ENCODE measurements at places on chromosomes 1 and 21.
A peak's percentile ranks its signal among the peaks of the same experiment; 100 is the strongest.

DNA sequence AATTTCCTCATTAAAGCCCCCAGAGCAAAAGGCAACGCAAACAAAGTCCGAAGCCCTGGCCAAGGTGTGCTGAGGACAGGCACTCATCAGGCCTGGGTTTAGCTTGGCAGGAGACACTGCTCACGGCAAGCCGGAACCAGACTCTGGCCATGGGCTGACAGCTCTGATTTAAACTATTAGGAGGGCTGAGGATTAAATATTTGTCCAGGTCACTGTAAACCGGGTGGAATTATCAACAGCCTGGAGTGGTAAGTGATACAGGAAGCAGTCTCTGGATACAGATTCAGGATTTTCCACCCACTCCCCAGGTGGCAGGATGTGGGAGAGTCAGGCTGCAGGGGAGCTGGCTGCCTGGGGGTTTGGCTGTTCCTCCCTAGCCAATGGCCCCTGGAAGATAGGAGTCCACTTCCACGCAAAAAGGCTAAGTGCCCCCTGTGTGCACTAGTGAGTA lies 42.4 kb downstream of the SLC66A1 start:
- peaks cover 74% of the 10 kb centered on the region for H3K36me3 ChIP-seq
- peaks cover 4% of the 10 kb centered on the region for H3K4me1 ChIP-seq
- no peak overlapping the region for H3K4me3 ChIP-seq
- no peak for DNase-seq

DNA sequence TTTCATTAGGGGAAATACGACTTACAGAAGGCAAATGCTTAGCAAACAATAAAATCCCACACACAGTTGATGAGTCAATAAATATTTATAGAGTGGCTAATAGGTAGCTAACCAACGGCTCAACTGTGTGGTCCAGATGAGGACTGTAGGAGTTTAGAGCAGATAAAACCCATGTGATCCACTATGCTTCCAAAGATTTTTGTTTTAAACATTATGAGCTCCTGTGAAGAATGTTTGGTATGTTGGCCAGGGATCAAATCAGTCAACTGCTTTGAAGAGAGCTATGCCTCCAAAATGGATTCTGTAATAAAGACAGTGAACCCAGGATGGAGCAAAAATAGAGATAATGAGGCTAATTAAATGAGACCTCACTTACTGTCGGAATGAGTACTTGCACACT lies 72.3 kb upstream of the COL11A1 start:
- no peaks in the 10 kb centered on the region for H3K4me1 ChIP-seq
- no peaks in the 10 kb centered on the region for H3K27me3 ChIP-seq
- no peak overlapping the region for H3K4me3 ChIP-seq
- DNase-seq: no peak
- H3K36me3 ChIP-seq: no peaks in the 10 kb centered on the region

- peak overlapping the region; percentile 47 for H3K4me3 ChIP-seq
- no peak for DNase-seq
- no peak overlapping the region for H3K27ac ChIP-seq
- H3K27me3 ChIP-seq: peaks cover 5% of the 10 kb centered on the region
- no peaks in the 10 kb centered on the region for H3K36me3 ChIP-seq
Observed at GRCh38 chr1:6447016-6447817, 18.8 kb downstream of the TNFRSF25 start.

DNA sequence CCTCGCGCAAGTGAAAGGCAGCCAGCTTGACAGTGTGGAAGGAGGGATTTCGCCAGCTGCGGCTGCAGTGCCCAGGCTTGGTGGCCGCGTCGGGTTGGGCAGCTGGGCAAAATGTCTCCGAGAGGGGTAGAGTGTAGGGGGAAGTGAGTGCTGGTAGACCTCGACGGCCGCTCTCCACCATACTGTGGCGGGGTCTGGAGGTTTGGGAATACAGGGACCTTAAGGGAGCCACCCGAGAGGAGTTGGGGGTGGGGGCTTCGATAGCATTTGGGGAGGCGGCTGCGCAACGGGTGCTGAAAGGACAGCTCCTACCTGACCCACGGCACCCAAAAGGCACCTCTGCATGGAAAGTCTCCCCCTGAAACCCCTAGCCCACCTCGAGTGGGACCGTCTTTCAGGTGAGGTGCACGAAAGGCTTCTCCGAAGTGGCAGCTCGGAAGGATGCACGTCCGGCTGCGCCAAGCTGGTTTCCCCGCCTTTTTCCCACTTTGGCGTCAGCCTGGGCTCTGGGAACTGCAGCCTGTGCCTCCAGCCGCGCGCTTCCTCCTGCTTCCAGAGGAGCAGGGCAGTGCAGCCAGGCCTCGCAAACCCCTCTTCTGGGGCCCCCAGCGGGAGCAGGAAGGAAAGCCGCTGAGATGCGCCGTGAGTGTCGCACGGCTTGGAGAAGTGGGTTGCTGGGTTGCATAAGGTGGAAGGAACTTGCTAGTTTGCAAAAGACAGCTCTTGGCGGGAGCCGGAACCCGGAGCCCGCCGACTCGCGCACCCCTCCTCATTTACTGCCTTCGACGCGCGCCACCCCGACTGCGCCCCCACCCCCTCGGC lies 531 bp upstream of the HMGN2 start:
- H3K27ac ChIP-seq: no peak overlapping the region
- peaks cover 48% of the 10 kb centered on the region for H3K36me3 ChIP-seq
- no peaks in the 10 kb centered on the region for H3K27me3 ChIP-seq
- H3K4me1 ChIP-seq: peaks cover 31% of the 10 kb centered on the region

DNA sequence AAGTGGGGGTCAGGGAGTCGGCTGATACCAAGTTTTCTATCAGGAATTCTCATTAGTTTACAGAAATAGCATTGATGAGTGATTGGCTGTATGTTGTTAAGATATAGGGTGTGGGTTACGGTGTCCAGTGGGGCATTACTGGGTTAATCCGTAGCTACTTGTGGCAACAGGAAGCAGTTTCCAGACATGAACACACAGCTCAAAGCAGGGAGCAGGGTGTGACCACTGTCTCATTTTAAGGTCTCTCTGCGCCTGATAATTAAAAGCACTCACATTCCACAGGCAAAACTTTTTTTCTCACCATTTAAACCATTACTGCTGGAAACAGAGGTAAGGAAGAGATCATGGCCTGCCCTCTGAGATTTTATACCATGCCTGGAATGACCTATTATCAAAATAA lies 114.9 kb downstream of the SIK1 start:
- no peak overlapping the region for H3K4me3 ChIP-seq
- DNase-seq: no peak
- H3K36me3 ChIP-seq: no peaks in the 10 kb centered on the region
- H3K4me1 ChIP-seq: no peaks in the 10 kb centered on the region

DNA sequence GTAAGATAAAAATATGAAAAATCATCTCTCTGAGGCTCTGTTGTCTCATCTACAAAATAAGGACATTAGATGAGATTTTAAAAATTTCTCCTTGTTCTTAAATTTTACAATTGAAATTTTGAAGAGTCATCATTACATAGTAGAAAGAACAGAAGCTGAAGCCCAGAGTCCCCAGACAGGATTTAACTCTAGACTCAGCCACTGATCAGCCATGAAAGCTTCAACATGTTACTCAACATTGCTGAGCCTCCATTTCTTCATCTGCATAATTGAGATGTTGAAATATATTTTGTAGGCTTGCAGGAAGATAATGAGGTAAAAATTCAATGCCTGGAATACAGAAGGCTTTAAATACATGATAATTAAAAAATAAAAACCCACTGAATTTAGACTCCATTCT lies 633.3 kb downstream of the LMO4 start:
- DNase-seq: no peak
- no peak overlapping the region for H3K4me3 ChIP-seq
- H3K36me3 ChIP-seq: no peaks in the 10 kb centered on the region
- no peaks in the 10 kb centered on the region for H3K27me3 ChIP-seq
- no peak overlapping the region for H3K27ac ChIP-seq

GRCh38 chr1:241229216-241229615 lies 127.8 kb downstream of the RGS7 start:
- no peak overlapping the region for H3K4me3 ChIP-seq
- no peaks in the 10 kb centered on the region for H3K4me1 ChIP-seq
- no peaks in the 10 kb centered on the region for H3K27me3 ChIP-seq
- H3K27ac ChIP-seq: no peak overlapping the region
- no peaks in the 10 kb centered on the region for H3K36me3 ChIP-seq

- DNase-seq: no peak
- H3K4me3 ChIP-seq: no peak overlapping the region
- H3K27me3 ChIP-seq: no peaks in the 10 kb centered on the region
- no peaks in the 10 kb centered on the region for H3K4me1 ChIP-seq
Observed at GRCh38 chr1:172603816-172604215, 55.1 kb upstream of the FASLG start.

DNA sequence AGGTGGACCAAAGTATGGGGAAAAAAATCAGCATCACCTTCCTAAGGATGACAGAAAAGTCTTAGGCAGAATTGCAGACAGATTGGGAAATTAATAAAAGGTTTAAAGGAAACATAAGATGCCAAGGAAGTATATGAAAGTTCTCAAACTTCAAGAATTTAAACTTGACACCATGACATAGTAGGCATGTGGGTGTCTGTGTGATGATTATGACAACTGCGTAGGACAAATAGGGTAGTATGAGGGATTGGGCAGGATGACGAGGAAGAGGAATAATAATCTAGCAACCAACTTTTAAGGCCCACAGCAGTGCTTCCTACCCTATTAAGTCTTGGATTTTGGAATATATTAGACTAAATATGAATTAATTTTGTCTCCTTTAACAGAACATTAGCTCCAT lies 52.4 kb downstream of the HNRNPR start:
- no peak overlapping the region for H3K4me3 ChIP-seq
- no peaks in the 10 kb centered on the region for H3K27me3 ChIP-seq

DNA sequence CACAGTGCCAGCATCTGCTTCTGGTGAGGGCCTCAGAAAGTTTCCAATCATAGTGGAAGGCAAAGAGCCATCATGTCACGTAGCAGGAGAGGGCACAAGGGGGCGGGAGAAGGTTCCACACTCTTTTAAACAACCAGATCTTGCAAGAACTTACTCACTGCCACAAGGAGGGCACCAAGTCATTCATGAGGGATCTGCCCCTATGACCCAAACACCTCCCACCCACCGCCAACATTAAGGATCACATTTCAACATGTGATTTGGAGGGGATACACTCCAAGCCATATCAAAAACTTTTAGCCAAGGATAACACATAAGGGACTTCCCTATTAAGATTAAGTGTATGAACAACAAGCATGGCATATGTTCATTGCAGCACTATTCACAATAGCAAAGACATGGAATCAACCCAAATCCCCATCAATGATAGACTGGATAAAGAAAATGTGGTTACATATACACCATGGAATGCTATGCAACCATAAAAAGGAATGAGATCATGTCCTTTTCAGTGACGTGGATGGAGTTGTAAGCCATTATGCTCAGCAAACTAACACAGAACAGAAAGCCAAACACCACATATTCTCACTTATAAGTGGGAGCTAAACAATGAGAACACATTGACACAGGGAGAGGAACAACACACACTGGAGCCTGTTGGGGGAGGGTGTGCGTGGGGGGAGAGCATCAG lies 19.9 kb upstream of the SLC35F3 start:
- H3K4me3 ChIP-seq: no peak overlapping the region
- H3K4me1 ChIP-seq: no peaks in the 10 kb centered on the region
- H3K27me3 ChIP-seq: no peaks in the 10 kb centered on the region

GRCh38 chr1:182622901-182623528 lies 18.8 kb upstream of the RGS16 start:
- no peak overlapping the region for H3K4me3 ChIP-seq
- no peaks in the 10 kb centered on the region for H3K36me3 ChIP-seq
- peaks cover 2% of the 10 kb centered on the region for H3K27me3 ChIP-seq
- DNase-seq: no peak

GRCh38 chr1:46478721-46479485 lies 10.7 kb upstream of the DMBX1 start:
- no peak overlapping the region for H3K4me3 ChIP-seq
- no peak overlapping the region for H3K27ac ChIP-seq
- H3K27me3 ChIP-seq: peaks cover 66% of the 10 kb centered on the region
- DNase-seq: no peak

DNA sequence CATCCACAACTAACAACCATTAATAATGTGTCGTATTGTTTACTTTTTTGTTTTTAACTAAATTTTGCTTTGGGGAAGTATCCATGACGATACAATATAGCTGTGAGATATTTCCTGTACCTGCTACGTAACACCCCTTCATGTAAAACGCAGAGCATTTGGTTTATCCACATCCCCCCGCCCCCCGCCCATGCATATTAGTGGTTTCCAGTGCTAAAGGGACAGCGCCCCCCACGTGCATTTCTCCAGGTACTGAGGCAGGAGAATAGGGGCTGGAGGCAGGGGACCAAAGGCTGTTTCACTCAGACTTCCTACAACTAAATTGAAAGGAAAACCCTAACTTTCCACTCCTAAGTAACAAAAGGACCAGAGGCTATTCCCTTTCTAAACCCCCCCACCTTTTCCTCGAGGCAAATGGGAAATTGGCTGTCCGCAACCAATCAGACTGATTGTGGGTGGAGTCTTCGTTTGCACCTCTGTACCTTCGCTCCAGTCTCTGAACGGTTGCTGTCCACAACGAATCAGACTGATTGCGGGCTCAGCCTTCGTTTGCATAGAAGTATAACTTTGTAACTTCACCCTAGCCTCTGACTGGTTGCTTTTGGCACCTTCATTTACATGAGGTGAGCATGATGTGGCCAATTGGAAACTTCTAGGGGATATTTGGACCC lies 12.2 kb upstream of the RIPK4 start:
- H3K4me1 ChIP-seq: no peaks in the 10 kb centered on the region
- no peak overlapping the region for H3K27ac ChIP-seq
- no peak for DNase-seq
- H3K27me3 ChIP-seq: no peaks in the 10 kb centered on the region

GRCh38 chr1:244077473-244078220 lies 26.6 kb downstream of the ZBTB18 start:
- H3K4me3 ChIP-seq: no peak overlapping the region
- no peaks in the 10 kb centered on the region for H3K36me3 ChIP-seq
- H3K4me1 ChIP-seq: peaks cover 43% of the 10 kb centered on the region
- peaks cover 20% of the 10 kb centered on the region for H3K27me3 ChIP-seq
- DNase-seq: no peak

DNA sequence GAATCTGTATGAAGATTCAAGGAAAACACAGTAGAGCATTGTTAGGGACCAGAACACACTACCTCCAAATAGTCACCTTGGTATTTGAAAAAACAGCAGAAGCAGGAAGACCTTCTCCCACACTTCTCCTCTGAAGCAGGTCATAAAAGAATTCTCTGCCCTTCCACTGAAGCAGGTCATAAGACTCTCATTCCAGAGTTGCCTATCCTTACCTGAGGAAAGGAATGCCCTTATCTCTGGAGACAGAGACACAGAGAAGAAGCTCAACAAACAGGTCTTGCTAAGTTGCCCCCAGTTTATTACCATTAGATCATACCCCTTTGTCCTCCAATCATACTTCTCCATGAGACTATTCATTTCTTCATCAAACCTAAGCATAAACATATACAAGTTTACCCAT lies 225.8 kb upstream of the TNR start:
- H3K36me3 ChIP-seq: peaks cover 18% of the 10 kb centered on the region
- DNase-seq: no peak
- H3K27me3 ChIP-seq: no peaks in the 10 kb centered on the region
- no peaks in the 10 kb centered on the region for H3K4me1 ChIP-seq
